GM20000 (cell line): ENCODE measurements at places on chromosomes 2 and 18.
A peak's percentile ranks its signal among the peaks of the same experiment; 100 is the strongest.

DNA sequence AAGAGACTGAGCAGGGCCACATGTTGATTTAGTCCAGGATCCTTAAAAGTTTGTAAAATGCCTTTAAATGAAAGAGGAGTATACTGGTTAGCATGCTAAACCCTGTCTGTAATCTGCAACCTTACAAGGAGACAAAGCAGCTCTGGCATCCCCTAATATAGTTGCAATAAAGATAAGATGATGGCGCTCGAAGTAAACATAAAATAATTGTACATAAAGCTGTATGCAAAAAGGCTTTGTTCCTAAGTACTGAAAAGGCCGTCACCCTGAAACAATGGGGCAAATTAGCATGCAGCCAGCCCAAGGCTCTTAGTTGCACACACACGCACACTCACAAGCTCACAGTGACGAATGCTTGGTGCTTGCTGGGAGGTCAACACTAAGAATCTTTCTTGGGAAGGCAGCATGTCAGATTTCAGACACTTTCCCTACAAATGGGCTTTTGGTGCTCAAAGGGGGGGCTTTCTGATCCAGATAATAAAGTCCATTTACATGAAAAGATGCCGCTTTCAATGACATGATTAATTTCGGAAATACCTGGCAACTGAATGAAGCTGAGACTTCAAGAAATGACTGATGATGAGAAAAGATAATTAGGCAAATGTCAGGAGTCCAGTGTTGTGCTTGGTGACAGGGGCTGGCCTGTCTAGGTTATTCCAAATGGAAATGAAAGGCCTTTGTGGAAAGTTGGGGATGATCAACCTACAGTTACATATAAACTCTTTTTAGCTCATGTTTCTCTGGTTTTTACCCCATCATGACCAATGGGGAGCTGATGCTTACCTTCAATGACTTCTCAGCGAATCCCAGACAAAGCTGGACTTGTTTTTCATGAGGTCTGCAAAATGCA lies 370.3 kb downstream of the MEIS1 start:
- no peak for DNase-seq

GRCh38 chr2:124147552-124147951 lies 122.5 kb downstream of the CNTNAP5 start:
- DNase-seq, result no peak

DNA sequence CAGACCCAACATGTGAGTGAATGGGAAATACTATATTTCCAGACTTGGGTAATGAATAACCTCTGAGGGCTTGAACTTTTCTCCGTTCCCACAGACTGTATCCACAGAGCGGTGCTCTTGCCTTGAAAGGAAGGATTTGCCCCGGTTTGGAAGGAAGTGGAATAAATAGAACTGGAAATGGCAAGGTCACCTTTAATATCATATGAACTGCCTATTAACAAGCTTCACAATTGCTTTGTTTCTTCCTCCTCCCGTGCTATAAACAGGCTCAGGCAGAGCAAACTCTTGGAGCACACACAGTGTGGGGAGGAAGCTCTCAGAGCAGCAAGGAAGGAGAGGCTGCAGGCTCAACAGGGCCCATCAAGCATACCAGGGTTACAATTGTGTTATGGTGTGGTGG lies 28.5 kb upstream of the DARS1 start:
- DNase-seq, result no peak

GRCh38 chr2:239166201-239166834 lies 234.5 kb downstream of the HDAC4 start:
- DNase-seq, result no peak

- peak; percentile 47 for DNase-seq
Observed at GRCh38 chr2:200383380-200384110, 77.1 kb downstream of the SPATS2L start.

GRCh38 chr2:189543367-189543766 lies 37.2 kb downstream of the SLC40A1 start:
- DNase-seq, result no peak

- no peak for DNase-seq
Observed at GRCh38 chr2:241255542-241256167, 59.8 kb downstream of the HDLBP start.

DNA sequence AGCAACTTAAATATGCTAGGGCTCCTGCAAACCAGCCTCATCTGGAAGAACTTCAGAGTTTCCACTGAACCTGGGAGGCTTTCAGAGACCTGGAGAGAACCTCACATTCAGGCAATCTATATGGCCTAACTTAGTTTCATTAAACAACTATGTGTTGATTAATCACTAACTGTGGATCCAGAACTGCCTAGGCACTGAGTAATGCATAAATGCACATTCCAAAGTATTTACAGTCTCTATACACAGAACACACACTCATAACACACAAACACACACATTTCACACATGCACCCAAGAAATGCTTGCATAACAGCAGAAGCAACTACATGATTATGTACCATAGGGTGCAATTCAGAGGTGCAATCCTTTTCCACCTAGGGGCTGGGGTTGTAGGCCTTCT lies 552.8 kb downstream of the BCL11A start:
- DNase-seq, result no peak

DNA sequence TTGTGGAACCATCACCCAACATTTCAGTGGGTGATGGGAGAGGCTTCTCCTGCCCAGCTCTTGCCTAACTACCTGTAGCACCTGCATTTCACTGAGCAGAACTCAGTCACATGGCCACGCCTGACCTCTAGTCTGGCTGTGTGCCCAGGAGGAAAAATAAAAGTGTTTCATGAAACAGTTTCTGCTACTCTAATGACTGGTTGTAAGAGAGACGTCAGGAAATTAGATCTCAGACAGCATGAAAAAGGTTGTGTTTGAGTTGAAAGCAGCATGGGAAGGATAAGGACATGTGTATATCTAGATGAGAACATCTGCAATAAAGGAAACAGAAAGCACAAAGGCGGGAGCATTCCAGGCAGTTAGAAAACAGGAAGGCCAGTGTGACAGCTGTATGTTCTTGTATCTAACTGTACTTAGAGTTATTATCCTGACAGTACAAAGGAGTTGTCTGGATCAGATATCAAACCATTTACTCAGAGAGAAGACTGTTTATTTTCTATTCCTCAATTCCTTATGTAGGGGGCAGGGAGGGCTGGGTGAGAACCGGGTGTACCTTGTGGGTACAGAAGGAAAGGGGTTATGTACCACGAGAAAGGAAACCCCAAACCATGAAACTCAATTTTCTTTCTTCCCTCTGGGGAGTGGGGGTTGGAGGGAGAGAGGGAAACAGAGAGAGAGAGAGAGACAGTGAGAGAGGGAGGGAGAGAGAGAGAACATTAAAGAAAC lies 307.4 kb upstream of the VWC2L start:
- no peak for DNase-seq

- DNase-seq, result no peak
Observed at GRCh38 chr2:62200868-62201267, 5.0 kb downstream of the B3GNT2 start.

- DNase-seq, result peak; percentile 25
Observed at GRCh38 chr2:74544634-74545033, 9.1 kb downstream of the LOXL3 start.

GRCh38 chr2:108607706-108608301 lies 73.5 kb downstream of the LIMS1 start:
- no peak for DNase-seq

GRCh38 chr2:239666053-239666854 lies 265.4 kb upstream of the HDAC4 start:
- DNase-seq, result no peak

DNA sequence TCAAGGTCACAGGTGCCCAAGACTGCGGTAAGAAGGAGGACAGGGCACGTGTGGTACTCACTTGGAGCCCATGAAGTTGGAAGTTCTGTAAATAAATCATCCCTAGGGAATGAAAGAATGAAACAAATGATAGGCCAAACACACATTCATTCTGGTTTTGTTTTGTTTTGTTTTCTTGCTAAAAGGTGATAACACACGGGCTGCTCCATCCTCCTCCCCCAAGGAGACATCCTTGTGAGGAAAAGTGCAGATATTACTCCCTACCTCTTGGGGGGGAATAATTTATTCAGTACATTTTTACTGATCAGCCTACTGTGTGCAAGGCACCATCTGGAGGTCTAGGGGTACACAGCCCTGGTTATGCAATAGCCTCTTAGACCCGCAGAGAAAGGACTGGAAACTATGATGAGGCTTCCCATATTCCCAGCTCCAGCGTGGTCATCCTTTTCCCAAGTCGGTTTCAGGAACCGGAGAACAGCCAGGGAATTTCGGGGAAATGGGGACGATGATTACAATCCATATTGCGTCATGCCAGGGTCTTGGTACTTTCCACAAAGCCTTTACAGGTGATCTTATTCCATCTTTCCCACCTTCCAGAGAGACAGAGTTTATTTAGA lies 6.3 kb downstream of the RAX start:
- no peak for DNase-seq

DNA sequence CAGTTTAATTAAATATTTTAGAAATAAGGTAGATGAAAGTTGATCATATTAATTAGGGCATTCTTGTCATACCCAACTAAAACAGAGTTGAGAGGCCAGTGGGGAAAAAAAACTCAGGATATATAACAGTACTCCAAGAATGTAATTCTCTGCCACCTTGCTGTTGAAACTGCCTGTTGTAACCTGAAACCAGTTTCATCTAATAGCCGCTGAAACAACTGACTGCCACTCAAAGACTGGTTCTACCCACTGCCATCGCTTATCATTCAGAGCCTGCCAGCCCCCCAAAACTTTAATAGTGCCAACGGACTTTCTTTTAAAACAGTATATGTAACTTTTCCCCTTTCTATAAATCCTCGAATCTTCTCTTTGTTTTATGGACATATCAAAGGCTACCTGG lies 37.7 kb upstream of the FSIP2 start:
- DNase-seq, result no peak

DNA sequence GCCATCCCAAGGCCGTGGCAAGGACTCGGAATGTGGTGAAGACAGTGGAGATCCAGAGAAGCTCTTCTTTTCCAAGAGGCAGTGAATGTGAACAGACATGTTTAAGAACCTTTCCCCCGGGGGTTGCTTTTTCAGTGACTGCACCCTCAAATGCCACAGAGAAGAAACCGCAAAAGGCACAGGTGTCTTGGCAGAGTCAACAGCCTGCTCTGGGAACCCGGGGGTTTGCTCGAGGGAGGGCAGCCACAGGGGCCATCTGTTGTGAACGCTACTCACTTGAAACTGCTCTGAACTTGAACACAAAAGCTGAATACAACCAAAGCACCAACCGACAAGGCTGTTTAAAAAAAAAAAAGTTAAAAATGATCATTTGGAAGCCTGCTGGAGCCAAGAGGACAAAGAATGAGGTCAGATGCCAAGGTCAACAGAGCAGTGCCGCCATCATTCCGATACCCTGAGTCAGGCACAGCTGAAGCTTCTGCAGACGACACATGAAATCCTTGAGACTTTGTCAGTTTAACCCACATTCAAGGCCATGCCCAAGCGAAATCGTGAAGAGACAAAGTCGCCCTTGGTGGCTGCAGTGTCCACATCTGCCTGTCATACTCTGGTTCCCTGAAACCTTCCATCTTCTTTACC lies 47.4 kb downstream of the PSMG2 start:
- DNase-seq, result no peak

DNA sequence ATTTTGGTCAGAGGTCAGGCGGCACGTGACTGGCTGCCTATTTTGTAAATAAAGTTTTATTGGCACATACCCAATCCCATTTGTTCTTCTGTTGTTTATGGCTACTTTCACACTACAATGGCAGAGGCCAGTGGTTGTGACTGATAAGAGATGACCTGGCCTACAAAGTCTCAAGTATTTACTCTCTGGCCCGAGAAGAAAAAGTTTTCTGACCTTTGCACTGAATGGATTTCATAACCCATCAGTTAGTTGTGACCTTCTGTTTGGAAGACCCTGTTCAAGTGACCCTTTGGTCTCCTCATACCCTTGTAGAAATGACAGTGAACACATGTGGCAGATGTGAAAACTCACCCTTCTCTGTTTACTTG lies 121.4 kb upstream of the MGAT5 start:
- DNase-seq, result no peak

- peak; percentile 32 for DNase-seq
Observed at GRCh38 chr18:37564711-37565100, 892 bp downstream of the CELF4 start.

- DNase-seq, result no peak
Observed at GRCh38 chr18:9934274-9934673, 20.5 kb downstream of the VAPA start.

- no peak for DNase-seq
Observed at GRCh38 chr2:173653432-173653805, 298.7 kb downstream of the CDCA7 start.

DNA sequence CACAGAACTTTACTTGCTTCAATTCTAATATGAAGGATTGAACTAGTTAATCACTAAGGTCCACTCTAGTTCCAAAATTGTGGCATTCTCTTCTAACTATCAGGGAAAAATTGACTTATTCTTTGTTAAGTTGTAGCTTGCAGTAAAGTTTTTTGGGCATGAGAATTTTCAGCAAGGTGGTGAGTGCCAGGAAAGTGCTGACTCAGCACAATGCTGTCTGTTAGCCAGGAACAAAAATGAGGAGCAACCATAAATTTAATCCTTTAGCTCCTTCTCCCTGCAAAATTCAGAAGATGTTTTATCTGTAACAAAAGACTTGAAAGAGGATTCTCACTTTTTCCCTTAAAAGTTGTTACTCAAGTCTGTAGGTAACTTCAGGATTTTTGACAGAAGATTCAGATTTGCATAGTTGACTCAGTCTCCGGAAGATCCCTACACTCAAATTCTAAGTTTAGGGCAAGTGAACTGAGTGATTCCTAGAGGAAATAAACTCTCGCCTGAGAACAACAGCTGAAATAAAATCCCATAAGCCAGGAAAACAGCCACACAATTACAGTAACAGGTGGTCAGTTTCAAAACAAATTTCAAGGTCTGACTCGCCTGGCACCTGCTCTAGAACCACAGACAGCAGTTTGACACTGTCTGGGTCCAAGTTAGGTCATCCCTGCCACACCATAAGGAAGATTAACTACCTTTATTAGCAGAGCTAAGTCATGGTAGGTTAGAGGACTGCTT lies 20.2 kb upstream of the DARS1 start:
- no peak for DNase-seq

- no peak for DNase-seq
Observed at GRCh38 chr2:201597397-201597796, 45.9 kb downstream of the TMEM237 start.

GRCh38 chr18:55577812-55578539 lies 10.0 kb downstream of the TCF4 start:
- no peak for DNase-seq
